ENCODE measurements at places on chromosomes 16 and 17.

DNA sequence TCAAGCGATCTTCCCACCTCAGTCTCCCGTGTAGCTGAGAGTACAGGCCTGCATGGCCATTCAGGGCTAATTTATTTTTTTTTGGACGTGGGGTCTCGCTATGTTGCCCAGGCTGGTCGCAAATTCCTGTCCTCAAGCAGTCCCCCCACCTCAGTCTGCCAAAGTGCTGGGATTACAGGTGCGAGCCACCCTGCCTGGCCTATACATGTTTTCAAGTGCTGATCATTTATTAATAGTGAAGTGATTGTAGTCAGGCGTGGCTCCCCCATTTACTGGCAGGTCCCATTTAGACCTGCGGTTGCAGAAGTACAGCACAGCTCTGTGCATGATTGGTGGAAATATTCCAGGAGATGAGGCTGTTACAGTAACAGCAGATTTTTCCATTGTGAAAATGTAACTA lies 8.4 kb downstream of the FOXK2 start:
- no peak for DNase-seq

- DNase-seq: no peak
These were observed 19.3 kb downstream of the SHMT1 start for GRCh38 chr17:18344021-18344420.

DNA sequence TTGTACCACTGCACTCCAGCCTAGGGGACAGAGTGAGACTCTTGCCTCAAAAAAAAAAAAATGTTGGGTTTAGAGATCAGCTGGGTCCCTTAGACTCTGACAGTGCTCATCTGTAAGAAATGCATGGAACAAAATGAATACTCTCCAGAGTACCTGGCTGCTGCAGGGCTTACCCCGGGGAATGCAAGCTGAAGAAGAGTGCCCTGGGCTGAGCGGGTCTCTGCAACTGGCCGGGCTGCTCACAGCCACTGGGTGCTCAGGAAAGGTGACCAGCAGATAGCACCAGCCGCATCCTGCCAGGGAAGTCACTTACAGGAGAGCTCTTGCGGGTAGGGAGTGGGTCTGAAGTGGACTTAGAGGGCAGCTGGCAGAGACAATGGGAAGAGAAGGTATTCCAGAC lies 82.1 kb downstream of the GAS7 start:
- DNase-seq: no peak

DNA sequence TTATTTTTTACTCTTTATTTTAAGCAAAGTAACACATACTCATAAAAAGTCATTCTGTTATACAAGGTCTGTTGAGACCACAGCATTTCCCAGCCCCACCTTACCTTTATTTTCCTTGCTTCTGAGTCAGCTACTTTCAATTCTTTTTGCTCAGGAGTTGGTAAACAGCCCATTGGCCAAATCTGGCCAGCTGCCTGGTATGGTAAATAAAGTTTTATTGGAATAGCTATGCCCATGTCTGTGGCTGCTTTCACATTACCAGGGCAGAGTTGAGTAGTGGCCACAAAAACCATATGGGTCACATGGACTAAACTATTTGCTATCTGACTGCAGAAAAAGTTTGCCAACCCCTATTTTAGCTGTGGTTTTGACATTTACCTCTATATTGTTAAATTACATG lies 3.4 kb upstream of the NSRP1 start:
- DNase-seq: no peak

GRCh38 chr16:5187402-5187952 lies 89.9 kb upstream of the EEF2KMT start:
- DNase-seq: no peak

- no peak for DNase-seq
These were observed 23.9 kb upstream of the ANKFY1 start for GRCh38 chr17:4287710-4288109.

- DNase-seq: no peak
These were observed 20.6 kb downstream of the NPTX1 start for GRCh38 chr17:80455784-80456183.

GRCh38 chr16:5582529-5582928 lies 484.9 kb upstream of the EEF2KMT start:
- no peak for DNase-seq

DNA sequence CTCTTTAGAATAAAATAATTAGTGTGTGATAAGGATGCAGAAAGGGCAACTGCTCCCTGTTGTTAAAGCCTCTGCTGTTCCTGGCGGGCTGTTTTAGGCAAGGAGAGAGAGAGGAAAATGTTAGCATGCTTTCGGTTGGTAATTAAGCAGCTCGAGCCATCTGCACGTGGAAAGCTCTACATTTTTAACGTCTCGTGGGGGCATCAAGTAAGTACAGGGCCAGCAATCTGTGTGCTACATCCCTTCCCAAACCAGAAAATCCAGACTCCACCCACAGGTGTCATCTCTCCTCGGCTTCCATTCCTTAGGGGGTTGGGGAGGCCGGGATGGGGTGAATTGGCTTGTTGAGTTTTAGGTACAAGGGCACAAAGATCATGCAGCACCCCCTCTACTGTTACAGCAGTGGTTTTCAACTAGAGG lies 62.4 kb upstream of the MARCHF10 start:
- peak; percentile 62 for DNase-seq

GRCh38 chr17:35947156-35947585 lies 3.7 kb upstream of the LYZL6 start:
- DNase-seq: peak; percentile 49

DNA sequence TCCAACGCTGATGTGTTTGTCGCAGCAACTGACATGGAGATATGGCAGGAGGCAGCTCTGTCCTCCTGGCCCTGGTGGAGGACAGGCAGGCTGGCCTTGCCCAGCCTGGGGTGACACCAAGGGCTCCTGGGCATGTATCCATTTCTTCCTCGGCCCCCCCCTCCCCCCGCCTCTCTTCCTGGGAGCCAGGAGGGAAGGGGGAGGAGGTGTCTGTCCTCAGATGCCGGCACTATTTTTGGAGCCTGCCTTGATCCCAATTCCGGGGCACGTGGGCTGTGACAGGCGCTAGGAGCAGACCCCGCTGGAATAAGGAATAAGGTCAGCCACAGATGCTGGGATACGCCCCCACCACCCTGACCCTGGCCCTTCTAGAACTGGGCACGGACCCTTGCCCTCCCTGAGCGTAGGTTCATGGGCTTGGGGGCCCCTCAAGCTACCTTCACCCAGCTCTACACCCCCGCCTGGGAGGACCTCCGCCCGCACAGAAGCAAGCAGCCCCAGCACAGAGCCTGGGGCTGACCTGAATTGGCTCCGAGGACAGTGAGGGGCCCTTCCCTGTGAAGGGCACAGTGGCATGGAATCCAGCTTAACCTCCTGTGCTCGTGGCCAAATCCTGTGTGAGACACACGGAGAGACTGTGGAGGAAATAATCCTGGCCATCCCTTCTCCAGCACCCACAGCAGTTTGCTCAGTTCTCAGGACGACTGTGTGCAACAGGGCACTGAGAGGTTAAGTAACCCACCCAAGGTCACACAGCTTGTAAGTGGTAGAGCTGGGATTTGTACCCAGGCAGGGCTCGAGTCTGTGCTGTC lies 24.1 kb downstream of the SEC14L5 start:
- DNase-seq: no peak

DNA sequence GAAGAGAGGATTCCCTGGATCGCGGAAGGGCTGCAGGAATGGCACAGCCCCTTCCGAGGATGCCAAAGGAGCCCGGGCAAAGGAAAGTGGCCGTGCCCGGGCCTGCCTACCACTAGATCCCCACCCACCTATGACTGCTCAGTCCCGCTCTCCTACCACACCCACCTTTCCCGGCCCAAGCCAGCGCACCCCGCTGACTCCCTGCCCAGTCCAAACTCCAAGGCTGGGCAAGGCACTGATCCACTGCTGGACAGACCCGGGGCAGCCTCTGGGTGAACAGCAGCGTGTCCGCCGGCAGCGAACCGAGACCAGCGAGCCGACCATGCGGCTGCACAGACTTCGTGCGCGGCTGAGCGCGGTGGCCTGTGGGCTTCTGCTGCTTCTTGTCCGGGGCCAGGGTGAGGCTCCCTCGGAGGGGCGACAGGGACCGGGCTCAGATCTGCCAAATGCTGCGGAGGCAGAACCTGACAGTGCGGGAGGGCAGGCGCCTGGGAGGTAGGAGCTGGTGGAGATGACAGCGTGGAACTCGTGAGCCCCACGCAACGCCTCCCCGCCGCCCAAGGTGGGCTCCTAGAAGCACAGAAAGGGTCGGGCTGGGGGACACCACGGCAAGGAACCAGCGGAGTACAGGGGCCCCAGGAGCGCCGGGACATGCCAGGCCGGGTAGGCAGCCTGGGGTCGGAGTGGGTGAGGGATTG lies at the start of gene CES2:
Gene CES2, plus strand, starts transcription at position 203 of the 698 bp plus-strand sequence. Its CDS starts 120 bp downstream, at position 323.
- DNase-seq: no peak

- DNase-seq: no peak
These were observed 173.7 kb upstream of the HS3ST3A1 start for GRCh38 chr17:13775450-13775849.

GRCh38 chr17:78241277-78242023 lies 10.0 kb downstream of the TMEM235 start:
- DNase-seq: no peak

DNA sequence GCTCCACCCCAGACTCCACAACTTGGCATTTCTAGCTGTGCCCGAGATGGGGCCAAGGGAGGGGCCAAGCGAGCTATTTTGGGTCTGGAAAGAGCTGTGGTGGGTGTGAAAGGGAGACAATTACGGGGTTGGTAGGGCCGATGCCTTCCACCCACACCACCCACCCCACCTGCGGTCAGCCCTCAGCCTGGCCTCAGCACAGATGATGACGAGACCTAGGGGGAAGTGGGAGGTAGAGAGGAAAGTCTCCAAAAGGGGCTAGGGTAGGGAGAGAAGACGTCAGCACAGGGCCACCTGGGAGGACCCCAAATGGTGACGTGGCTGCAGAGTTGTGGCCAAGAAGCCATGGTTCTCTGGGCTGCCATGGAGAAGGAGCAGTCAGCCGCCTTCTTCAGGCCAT lies 83.1 kb downstream of the SDK2 start:
- no peak for DNase-seq

DNA sequence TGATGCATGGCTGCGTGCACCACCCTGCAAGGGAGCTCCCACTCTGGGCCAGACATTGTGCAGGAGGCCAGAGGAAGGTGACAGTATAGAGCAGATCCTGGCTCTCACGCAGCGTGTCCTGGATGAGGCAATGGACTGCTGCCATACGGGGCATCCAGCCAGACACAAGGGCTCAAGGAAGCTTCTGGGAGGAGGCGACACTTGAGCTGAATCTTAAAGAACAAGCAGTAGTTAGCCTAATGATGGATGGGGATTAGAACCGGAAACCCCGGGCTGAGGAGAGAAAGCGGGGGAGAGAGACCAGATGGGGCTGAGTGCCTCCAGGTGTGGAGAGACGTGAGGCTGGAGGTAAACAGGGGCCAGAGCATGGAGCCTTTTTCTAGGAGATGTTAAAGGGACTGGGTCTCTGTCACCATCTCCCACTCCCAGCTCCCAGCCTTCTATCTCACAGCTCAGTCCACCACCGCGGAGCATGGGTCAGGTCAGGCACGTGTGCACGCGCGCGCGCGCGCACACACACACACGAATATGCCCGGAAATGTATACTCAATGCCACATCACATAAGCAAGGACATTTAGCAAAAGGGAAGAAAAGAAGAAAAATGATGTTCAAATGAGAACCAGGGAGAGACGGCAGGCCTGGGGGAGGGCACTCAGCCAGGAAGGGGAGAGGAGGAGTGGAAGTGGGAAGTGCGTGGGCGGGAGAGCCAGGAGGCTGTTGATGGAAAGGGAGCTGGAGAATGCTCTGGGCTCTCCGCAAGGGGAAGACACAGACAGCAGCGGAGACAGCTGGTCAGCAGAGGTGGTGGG lies 46.3 kb downstream of the CCDC42 start:
- no peak for DNase-seq

GRCh38 chr17:7237761-7238419 lies 1.4 kb downstream of the PHF23 start:
- DNase-seq: peak; percentile 12

GRCh38 chr16:59881376-59881775 lies 1147.3 kb upstream of the GOT2 start:
- no peak for DNase-seq

DNA sequence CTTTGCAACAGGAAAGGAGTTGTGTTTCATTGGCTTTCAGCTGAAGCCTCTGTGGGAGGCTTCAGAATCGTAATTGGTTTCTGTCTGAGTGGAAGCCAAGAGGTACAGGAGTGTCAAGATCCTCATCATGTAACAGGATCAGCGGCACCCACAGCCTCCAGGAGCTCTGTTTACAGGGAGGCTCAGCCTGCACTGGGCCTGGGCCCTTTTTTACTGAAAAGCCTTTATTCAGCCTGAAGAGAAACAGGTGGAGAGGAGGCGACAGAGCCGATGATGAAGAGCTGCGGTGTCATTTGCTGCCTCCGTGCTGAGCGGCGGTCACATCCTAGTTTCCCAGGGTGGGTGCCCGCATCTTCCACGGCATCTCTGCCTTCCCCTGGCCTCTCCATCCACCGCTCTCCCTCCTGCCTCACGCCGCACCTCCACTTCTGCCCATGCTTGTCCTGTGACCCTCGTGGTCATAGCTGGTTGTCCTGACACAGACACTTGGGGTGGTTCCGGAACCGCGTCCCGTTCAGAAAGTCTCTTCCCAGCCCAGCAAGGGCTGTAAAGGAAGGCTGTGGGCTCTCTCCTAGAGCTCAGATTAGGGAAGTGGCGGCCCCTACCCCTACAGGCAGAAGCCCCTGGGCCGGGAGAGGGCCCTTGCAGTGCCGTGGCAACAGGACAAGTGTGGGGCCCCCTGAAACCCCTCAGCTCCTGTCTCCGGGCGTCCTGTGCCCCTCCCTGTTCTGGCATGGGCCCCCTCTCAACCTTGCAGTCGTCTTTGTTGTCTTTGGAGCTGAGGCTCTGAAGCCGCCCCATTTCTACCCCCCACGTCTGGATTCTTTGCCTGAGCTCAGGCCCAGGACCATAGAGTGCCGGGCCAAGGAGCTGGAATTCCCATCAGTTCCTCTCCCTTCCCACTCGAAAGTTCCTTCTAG lies 53.9 kb upstream of the CHMP6 start:
- peak; percentile 37 for DNase-seq

All from NCI-H1092 treated with DMSO at 0.1 percent for 48 hours (cell line).